ENCODE measurements at places on chromosomes 6 and 20.

- DNase-seq: no peak
Measured at GRCh38 chr20:13800728-13801134, 15.9 kb downstream of the NDUFAF5 start.

GRCh38 chr20:24132246-24132645 lies 143.7 kb upstream of the GGTLC1 start:
- no peak for DNase-seq

- DNase-seq: no peak
Measured at GRCh38 chr6:17032988-17033634, 68.7 kb upstream of the STMND1 start.

- no peak for DNase-seq
Measured at GRCh38 chr20:20440481-20440880, 72.6 kb downstream of the INSM1 start.

GRCh38 chr6:139732451-139732850 lies 358.0 kb upstream of the CITED2 start:
- no peak for DNase-seq
